Endodermal cell (in vitro differentiated cells): ENCODE measurements at places on chromosomes 12 and 14.

GRCh38 chr14:43687921-43688320, 819.2 kb downstream of the FSCB start:
- no peak for DNase-seq

- no peak for DNase-seq
Measured at GRCh38 chr14:67162385-67162784, 26.9 kb upstream of the GARIN2 start.

- DNase-seq = no peak
Measured at GRCh38 chr14:55604488-55604887, 24.5 kb downstream of the KTN1 start.

GRCh38 chr12:79329933-79330332, 360.8 kb downstream of the PAWR start:
- no peak for DNase-seq

GRCh38 chr12:75341873-75342272, 7.4 kb downstream of the GLIPR1L1 start:
- peak; percentile 44 for DNase-seq

DNA sequence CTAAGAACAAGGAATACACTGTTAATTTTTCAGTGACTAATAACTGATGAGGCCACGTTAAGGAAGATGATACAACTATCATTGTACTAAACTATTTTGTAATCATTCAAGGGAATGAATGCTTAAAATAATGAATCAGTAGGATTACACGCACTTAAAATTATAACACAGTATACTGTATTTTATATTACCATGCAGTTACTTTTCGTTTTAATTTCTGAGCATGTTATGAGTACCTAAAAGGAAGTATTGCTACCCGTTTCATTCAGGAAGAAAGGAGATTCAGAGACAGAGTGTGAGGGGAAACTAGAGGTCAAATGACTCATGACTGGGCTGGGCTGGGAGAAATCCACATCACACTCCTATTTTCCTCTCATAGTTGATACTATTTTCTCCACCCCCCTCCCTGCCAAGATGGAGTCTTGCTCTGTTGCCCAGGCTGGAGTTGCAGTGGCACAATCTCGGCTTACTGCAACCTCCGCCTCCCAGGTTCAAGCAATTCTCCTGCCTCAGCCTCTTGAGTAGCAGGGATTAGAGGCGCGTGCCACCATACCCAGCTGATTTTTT, 202.0 kb downstream of the PPM1H start:
- DNase-seq = no peak

GRCh38 chr12:114681116-114681871, 2.7 kb downstream of the TBX3 start:
- peak; percentile 71 for DNase-seq

DNA sequence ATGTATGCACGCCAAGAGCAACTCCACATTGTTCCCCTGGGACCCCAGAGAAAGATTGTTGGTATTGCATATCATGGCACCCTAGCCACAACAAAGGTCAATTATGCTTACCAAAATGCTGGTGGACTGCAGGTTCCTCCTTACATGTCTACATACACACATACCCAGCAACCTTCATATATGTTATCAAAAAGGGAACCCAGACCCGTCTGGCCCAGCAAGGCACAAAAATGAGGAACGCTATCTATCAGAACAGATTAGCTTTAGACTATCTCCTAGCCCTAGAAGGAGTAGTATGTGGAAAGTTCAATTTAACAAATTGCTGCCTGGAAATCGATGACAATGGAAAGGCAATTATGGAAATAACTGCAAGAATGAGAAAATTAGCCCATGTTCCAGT, 61.5 kb downstream of the DHRS2 start:
- no peak for DNase-seq

DNA sequence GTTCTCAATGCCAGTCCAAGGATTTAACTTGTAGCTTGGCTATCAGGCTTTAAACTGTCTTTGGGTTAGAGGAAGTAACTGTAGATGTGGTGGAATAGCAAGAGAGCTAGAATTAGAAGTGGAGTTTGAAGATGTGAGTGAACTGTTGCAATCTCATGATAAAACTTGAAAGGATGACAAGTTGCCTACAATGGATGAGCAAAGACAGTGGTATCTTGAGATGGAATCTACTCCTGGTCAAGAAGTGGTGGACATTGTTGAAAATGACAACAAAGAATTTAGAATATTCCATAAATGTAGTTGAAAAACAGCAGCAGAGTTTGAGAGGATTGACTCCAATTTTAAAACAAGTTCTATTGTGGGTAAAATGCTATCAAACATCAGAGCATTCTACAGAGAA, 199.0 kb downstream of the DUSP6 start:
- DNase-seq = no peak

DNA sequence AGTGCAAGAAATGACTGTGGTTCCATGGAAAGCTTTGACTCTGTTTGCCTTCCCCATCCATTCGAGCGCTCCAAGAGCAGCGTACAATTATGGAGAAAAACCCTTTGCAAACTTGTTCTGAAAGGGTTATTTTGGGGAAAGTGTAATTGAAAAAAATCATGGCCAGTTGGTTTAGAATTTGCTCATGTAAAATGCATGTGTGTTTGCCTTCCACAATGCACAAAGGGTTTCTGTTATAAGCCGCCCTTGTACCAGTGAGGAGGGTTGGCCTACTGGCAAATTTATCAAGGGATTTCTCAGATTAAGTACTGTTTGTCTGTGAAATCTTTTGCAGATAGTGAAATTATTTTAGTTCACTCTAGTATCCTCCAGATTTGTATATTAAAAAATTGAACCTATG, 62.7 kb upstream of the PELI2 start:
- no peak for DNase-seq

DNA sequence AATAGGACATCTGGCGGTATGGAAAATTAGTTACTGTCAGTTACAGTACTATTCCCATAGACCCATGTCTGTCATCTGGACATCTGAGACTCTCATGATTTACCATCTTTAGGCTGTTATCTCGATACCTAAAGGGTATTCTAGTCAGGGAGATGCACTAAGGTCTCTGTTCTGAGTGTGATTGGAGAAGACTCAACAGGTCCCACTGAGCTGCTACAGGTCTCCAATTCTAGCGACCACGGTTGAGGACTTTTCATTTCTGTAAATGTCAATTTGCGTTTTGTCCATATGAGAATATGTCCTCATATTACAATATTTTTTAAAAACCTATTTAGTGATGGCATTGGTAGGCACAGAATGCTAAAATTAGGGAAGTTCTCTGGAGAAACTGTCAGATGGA, 1160.2 kb downstream of the TMEM121 start:
- DNase-seq = no peak

GRCh38 chr12:74049348-74049747, 488.3 kb upstream of the ATXN7L3B start:
- DNase-seq = no peak

DNA sequence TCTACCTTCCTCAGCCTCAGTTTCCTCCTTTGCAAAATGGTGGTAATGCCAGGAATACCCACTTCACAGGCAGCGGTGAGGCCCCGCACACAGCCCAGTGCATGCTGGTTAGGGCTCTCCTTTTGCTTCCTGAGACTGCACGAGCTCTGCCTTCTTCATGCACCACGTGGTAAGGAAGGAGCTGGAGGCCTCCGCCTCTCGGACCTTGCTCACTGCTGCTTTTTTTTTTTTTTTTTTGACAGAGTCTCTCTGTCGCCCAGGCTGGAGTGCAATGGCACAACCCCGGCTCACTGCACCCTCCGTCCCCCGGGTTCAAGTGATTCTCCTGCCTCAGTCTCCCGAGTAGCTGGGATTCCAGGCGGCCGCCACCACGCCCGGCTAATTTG, 18.1 kb downstream of the TAMALIN start:
- DNase-seq = no peak

DNA sequence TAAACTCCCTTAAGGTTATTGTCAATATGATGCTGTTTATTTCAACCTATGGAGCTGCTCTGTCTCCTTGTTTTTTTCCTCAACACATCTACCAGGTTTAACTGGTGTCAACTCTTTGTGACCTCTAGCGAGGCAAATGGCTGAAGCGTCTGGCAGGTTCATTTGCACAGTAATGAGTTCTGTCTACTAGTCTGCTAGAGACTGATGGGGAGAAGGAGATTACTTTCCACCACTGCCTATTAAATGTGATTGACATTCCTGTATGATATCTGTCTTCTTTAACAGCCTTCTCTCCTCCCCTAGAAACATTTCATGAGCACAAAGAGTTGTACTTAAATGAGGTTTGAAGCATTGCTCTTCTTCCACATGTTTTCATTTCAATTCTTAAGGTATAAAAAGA, 253.7 kb downstream of the SLC6A15 start:
- DNase-seq = no peak

DNA sequence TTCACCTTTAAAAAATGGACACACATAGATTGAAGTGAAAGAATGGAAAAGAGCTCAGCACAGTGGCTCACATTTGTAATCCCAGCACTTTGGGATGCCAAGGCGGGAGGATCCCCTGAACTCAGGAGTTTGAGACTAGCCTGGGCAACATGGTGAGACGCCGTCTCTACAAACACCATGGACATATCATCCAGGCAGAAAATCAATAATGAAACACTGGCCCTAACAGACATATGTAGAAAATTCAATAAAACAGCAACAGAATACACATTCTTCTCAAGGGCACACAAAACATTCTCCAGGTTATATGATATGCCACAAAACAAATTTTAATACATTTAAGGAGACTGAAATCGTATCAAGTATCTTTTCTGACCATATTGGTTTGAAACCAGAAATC, 7.4 kb downstream of the WASHC3 start:
- no peak for DNase-seq
